ENCODE measurements at places on chromosomes 6 and 20. TPM values are rescaled to one million over a fixed set of nuclear protein-coding genes. Genes with fewer than 3 reads are reported as not detected.

- no peak for DNase-seq
Observed at GRCh38 chr6:91539456-91539855, 952.6 kb upstream of the MAP3K7 start.

- no peak for DNase-seq
Observed at GRCh38 chr20:5675103-5676091, 74.8 kb upstream of the SHLD1 start.

- peak; percentile 2 for DNase-seq
Observed at GRCh38 chr20:10034717-10035571, at the start of gene ANKEF1. Gene ANKEF1, plus strand, starts transcription at chr20:10034987. Its CDS starts 3,315 bp downstream, at chr20:10038302.

GRCh38 chr20:237489-237888 is 10.4 kb downstream of the DEFB129 start:
- peak; percentile 5 for DNase-seq

DNA sequence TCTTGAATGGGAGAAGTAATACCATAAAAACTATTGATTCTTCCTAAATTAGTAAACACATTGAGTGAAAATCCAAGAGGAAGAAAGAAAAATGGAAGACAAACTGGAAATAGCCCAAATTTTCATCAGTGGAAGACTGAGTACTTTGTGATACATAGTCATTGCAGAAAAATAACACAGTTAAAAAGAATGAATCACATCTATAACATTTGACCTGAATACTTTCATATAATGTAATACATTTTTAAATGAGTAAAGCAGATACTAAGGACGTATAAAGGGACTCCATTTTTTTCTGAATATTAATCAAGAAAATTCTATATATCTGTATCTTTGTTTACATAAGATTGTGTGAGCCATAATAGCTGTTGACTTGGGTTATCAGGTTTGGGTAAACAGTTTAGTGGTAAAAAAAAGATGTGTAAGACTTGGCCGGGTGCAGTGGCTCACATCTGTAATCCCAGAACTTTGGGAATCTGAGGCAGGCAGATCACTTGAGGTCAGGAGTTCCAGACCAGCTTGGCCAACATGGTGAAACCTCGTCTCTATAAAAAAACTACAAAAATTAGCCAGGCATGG is 4.3 kb upstream of the SLC17A2 start:
- no peak for DNase-seq

GRCh38 chr6:144190593-144190992 is 40.3 kb downstream of the STX11 start:
- DNase-seq: peak; percentile 79

- no peak for DNase-seq
Observed at GRCh38 chr6:94270091-94270948, 851.0 kb upstream of the EPHA7 start.

DNA sequence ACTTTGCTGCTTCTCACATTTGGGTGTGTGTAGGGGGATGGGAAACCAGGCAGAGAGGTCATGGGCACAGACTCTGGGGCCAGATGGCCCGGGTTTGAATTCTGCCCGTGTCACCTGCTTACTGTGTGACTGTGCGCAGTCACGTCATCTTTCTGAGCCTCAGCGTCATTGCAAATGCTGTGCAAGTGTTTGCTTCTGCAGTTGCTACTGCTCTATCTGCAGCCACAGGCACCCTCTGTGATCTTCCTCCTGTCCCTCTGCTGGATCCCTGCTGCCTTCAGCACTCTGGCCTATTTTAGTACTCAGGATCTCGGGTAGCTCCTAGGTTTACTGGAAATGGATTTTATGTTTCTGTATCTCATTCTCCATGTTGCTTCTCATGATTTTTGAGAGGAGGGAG is 40.6 kb upstream of the TULP1 start:
- no peak for DNase-seq

DNA sequence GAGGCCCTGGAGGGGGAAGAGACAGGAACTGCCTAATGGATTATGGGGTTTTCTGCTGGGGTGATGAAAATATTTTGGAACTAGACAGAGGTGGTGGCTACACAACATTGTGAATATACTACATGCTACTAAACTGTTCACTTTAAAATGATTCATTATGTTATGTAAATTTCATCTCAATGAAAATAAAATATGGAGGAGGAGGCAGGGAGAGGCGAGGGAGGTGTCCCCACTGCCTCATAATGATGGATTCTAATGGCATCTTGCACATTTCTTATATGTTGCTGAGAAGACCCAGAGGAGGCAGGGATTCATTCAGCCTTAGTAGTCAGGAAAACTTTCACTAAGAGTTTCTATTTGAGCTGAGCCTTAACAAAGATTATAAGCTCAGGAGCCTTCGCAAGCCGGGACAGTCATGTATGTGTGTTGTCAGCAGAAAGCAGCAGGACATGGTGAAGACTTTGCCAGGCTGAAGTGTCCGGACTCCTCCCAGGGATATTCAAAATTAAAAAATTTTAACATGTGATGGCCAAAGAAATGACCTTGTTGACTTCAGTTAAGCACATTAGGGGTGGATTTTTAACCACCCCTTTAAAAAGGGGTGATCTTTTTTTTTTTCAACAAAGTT is 158.6 kb upstream of the PCSK2 start:
- no peak for DNase-seq

DNA sequence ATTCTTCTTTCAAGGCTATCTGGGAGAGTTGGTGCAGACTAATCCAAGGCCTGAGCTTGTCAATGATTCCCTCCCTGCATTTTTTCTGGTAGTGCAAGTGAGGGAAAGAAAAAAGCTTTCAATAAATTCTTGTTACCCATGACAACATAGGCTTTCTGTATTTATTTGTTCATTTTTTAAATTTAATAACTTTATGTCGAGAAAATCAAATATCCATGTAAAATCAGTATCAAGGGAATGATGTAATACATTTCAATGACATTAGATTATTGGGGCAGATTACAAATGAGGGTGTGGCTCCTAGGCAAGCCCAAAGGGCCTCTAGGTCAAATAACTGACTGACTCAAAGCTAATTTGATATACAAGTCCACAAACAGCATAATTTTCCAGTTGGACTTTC is 104.0 kb downstream of the GJA1 start:
- no peak for DNase-seq

GRCh38 chr20:3896853-3897583 is 7.8 kb downstream of the PANK2 start:
- no peak for DNase-seq

GRCh38 chr6:112906726-112907125 is 559.6 kb downstream of the RFPL4B start:
- DNase-seq: peak; percentile 89

DNA sequence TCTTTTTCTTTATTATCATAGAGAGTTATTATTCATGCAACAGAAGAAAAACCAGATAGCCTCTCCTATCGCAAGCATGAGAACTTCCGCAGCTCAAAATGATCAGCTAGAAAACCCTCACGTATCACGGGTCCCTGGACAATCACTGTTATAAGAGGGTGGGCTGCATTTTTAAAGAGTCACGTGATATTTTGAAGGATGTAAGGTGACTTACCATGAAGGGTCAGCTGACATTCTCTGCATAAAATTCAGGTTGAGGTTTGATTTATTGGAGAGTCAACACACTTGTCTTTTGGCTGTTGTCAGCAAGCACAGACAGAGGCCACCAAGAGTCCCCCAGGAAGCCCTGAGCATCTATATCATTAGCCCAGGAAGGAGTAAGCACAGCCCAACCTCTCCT is 39.5 kb downstream of the ID4 start:
- DNase-seq: no peak

The TMEM200A gene
- 47.8 TPM for total RNA-seq

The NRN1 gene
- not detected for total RNA-seq
